Thoracic aorta (tissue), 2 donors: ENCODE measurements at places on chromosomes 1 and 21.

DNA sequence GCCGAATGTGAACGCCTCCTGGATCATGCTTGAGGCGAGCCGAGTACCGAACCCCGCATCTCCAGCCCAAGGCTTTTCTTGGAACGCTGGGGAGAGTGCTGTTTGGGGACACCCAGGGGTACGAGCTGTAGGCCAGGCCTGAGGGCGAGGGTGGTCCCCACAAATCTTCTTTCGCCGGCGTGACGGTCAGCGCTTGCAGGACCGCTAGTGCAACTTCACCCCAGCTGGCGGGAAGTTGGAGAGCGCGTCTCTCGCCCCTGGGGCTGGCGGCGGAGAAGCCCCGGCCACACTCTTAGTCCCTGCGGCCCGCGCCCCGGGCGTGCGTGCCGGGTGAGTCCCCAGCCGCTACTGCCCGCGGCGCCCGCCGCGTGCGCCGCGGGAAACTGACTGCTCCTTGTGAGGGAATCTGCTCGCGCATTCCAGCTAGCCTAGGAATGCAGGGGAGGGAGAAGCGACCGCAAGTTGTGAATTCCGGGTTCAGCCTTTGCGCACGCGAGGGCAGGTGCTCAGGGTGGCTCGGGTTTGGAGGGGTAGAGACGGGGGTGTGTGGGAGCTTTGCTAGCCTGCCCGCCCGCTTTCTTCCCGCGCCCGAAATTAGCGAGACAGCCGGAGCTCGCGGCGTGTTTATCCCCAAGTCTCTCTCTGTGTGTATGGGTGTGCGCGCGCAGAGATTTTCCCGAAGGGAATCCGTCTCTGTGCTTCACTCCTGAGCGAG is 884 bp downstream of the LHX4 start:
- H3K36me3 ChIP-seq: no peaks in the 10 kb centered on the region
- no peak overlapping the region for H3K27ac ChIP-seq
- peak overlapping the region; percentile 79 for H3K4me3 ChIP-seq
- H3K27me3 ChIP-seq: peaks cover 42% of the 10 kb centered on the region
- no peak for DNase-seq

GRCh38 chr1:214229736-214230135 is 51.2 kb upstream of the SMYD2 start:
- DNase-seq: no peak
- H3K27ac ChIP-seq: no peak overlapping the region
- no peaks in the 10 kb centered on the region for H3K4me1 ChIP-seq
- no peak overlapping the region for H3K4me3 ChIP-seq
- no peaks in the 10 kb centered on the region for H3K36me3 ChIP-seq

- H3K4me3 ChIP-seq: peak overlapping the region; percentile 57
- no peak for DNase-seq
- H3K36me3 ChIP-seq: no peaks in the 10 kb centered on the region
These were observed 40.3 kb upstream of the COL18A1 start for GRCh38 chr21:45364468-45365185.

GRCh38 chr1:98058676-98059075 is 137.8 kb upstream of the DPYD start:
- H3K4me1 ChIP-seq: peaks cover 3% of the 10 kb centered on the region
- H3K27ac ChIP-seq: no peak overlapping the region
- no peaks in the 10 kb centered on the region for H3K27me3 ChIP-seq
- no peaks in the 10 kb centered on the region for H3K36me3 ChIP-seq
- no peak overlapping the region for H3K4me3 ChIP-seq

DNA sequence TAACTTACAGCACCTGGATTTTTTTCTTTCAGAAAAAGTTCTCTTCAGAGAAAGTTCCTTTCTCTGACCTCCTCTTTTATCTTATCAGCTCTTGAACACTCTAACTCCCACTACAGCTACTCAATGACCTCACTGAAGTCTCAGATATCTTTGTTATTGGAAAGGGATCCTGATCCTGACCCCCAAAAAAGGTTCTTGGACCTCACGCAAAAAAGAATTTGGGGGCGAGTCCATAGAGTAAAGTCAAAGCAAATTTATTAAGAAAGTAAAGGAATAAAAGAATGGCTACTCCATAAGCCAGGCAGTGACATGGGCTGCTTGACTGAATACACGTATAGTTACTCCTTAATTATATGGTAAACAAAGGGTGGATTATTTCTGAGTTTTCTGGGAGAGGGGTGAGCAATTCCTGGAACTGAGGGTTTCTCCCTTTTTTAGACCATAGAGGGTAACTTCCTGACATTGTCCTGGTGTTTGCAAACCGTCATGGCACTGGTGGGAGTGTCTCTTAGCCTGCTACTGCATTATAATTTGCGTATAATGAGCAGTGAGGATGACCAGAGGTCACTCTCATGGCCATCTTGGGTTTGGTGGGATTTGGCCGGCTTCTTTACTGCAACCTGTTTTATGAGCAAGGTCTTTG is 44.2 kb downstream of the WDR64 start:
- DNase-seq: no peak
- H3K4me3 ChIP-seq: no peak overlapping the region
- no peaks in the 10 kb centered on the region for H3K36me3 ChIP-seq
- no peak overlapping the region for H3K27ac ChIP-seq
- peaks cover 2% of the 10 kb centered on the region for H3K4me1 ChIP-seq
- H3K27me3 ChIP-seq: no peaks in the 10 kb centered on the region

DNA sequence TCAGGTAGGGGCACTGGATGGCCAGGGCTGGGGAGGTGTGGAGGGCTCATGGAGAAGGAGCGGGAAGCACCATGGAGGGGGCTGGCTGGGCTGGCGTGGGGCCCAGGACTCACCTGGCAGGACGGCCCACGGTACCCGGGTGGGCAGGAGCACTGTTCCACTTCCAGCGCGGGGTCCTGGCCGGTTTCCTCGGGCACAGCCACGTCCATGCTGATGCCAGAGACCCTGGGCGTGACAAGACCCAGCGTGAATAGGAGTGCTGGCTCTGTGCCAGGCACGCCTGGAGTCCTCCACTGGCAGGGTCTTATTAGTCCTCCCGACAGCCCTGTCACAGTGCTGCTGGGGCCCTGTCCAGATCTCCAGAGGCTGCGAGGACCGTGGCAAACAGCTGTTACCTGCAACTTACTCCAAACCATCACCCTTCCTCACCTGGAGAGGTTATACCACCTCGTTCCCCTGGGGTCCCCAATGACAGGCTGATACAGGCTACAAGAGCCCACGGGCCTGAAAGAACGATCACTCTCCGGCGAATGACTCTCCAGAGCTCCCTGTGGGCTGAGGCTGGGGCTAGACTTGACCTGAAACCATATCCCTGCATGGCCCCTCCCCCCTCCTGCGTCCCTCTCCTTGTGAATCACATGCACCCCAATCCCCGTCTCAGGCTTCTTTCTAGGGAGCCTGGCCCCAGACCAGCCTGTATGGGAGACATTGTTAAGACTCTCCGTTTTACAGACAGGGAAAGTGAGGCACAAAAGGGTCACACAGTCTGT is 62.1 kb downstream of the HSPG2 start:
- no peaks in the 10 kb centered on the region for H3K27me3 ChIP-seq
- no peak for DNase-seq
- peaks cover 88% of the 10 kb centered on the region for H3K36me3 ChIP-seq
- peaks cover 25% of the 10 kb centered on the region for H3K4me1 ChIP-seq
- no peak overlapping the region for H3K4me3 ChIP-seq

DNA sequence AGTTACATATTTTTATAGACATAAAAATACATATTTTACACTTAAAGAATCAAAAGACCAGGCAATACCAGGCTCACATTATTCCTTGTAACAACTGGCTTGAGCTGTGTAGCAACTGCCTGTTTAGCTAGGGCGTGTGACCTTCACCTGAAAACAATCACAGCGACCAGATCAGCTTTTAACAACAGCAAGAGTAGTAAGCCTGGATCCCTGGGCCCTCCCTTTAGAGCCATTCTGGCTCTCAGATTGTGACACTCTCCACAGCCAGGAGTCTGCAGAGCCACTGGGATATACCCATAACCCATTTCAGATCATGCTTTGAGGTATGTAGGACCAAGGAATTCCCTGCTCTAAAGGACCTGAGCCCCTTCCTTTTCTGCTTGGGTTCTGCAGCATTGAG is 29.4 kb upstream of the GNG4 start:
- H3K4me1 ChIP-seq: no peaks in the 10 kb centered on the region
- no peaks in the 10 kb centered on the region for H3K27me3 ChIP-seq
- H3K4me3 ChIP-seq: no peak overlapping the region
- peaks cover 24% of the 10 kb centered on the region for H3K36me3 ChIP-seq
- no peak overlapping the region for H3K27ac ChIP-seq

- no peak overlapping the region for H3K4me3 ChIP-seq
- H3K4me1 ChIP-seq: no peaks in the 10 kb centered on the region
- no peak overlapping the region for H3K27ac ChIP-seq
- no peak for DNase-seq
- H3K27me3 ChIP-seq: no peaks in the 10 kb centered on the region
These were observed 41.7 kb downstream of the ILDR2 start for GRCh38 chr1:166933633-166934032.

- no peak for DNase-seq
- peaks cover 37% of the 10 kb centered on the region for H3K4me1 ChIP-seq
- no peaks in the 10 kb centered on the region for H3K27me3 ChIP-seq
- H3K27ac ChIP-seq: no peak overlapping the region
- no peaks in the 10 kb centered on the region for H3K36me3 ChIP-seq
- no peak overlapping the region for H3K4me3 ChIP-seq
These were observed 51.4 kb upstream of the S1PR1 start for GRCh38 chr1:101185421-101185820.

GRCh38 chr1:170803711-170804110 is 131.6 kb upstream of the MROH9 start:
- H3K27ac ChIP-seq: no peak overlapping the region
- H3K4me1 ChIP-seq: peaks cover 35% of the 10 kb centered on the region
- H3K36me3 ChIP-seq: no peaks in the 10 kb centered on the region
- no peak overlapping the region for H3K4me3 ChIP-seq
- no peaks in the 10 kb centered on the region for H3K27me3 ChIP-seq
